ENCODE measurements at places on chromosomes 2 and 18.

DNA sequence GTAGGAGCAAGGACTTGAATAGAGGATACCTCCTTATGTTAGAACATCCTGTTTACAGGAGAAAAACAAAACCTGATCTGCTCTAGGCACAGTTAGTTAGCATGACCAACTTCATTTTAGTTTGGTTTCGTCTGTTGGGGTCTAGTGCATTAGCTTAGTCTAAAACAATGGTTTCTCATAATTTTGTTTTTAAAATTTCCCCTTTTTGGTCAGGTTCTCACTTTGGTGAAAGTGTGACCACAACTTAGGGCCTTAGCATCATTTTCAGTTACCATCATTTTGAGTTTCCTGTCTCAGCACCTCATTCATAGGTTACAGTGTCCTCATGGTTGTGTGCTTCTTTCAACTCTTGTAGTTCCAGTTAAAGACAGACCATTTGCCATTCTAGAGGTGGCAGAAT, 1277.0 kb upstream of the SLC39A10 start:
- DNase-seq = no peak

- DNase-seq = no peak
These were observed 88.0 kb downstream of the KYNU start for GRCh38 chr2:142965443-142965842.

DNA sequence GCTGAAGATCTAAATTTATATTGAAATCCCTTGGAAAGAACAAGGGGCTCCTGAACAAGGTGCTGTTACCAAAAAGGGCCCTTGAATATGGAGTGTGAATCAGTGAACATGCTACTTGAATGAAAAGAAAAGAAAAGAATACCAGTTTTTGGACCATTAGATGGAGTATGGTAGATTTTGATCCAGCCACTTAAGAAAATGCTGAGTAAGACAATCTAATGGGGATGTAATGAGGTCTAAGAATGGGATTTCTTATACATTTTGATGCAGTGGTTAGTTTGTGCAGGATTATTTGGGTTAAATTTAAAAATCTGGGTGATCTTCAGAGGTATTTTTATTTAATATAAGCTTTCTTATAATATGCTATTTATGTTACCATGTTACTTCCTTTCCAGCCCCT, 2003.0 kb upstream of the LRRTM1 start:
- DNase-seq = no peak

GRCh38 chr2:78811955-78812610, 213.4 kb upstream of the REG3G start:
- no peak for DNase-seq

- DNase-seq = no peak
These were observed 48.4 kb upstream of the RMP24 start for GRCh38 chr18:35923939-35924684.

- DNase-seq = no peak
These were observed 55.5 kb downstream of the CRACDL start for GRCh38 chr2:98880266-98881152.

DNA sequence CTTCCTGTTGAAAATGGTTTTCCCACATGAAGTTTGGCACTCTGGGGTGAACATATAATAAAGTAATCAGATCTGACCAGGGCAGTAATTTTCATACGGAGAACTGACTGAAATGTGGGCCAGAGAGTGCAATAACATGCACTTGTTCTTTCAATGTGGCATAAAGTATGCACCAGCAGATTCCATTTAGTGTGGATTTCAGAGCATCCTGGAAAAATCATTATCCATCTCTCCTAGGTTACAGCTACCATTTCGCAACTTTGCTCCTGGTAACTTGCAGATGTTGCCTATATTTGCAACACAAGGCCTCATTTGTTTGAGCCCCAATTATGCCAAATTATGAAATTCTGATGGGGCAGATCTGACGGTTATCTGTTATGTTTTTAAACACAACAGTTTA, 55.4 kb downstream of the COLEC12 start:
- DNase-seq = no peak

- no peak for DNase-seq
These were observed 127.0 kb downstream of the ST6GAL2 start for GRCh38 chr2:106758901-106759497.

DNA sequence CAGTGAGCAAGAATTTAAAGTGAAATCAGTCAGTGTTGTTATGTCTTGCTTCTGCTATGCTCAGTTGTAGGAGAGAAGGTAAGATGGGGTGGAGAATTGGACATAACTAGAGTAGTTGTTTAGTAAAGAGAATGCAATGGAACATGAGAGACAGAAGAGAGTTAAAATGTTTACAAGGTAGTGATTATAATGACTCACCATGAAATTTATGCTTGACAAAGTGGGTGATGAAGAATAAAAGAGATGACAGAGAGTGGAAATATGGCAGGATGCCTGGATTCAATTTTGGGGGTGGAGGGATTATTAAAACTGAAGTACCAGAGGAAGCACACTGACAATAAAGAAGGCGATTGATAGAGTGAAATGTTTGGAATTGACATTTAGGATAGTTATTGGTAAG, 10.6 kb downstream of the SCG2 start:
- no peak for DNase-seq

- no peak for DNase-seq
These were observed 46.8 kb downstream of the MYO3B start for GRCh38 chr2:170224692-170225294.

GRCh38 chr18:38930881-38931753, 1365.5 kb upstream of the CELF4 start:
- no peak for DNase-seq

DNA sequence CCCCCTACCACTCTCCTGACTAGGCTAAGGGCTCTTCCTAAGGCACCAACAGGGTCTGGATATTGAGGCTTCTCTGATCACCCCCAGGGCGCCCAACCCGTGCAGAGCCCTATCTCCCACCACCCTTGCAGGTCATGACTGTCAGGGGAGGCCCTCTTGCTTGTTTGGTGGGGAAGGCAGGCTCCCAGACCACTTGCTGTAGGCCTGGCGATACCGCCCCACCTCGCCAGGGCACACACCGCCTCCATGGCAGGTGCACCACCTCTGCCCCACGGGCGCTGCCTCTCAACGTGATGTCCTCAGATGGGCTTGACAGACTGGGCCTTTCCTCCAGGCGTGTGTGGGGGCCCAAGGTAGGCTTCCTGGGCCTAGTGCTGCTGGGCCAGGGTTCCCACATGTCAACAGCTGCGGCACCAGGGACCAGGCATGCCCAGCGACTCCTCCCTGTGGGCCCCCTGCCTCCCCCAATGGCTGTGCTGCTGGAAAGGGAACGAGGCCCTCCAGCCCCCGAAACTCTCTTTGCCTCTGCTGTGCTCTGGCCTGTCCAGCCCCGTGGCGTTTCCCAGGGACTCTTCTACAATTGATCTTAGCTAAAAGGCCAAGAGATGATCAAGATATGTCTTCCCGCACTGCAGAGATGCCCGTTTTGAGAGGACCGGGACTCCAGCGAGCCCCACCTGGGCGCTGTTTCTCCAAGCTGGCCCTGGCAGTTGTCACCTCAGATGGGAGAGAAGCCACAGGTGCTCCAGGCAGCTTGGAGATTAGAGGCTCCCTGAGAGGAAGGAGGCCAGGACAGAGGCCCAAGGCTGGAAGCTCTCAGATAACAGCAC, 7.5 kb downstream of the NPPC start:
- DNase-seq = no peak

GRCh38 chr2:78817430-78817829, 208.1 kb upstream of the REG3G start:
- no peak for DNase-seq

DNA sequence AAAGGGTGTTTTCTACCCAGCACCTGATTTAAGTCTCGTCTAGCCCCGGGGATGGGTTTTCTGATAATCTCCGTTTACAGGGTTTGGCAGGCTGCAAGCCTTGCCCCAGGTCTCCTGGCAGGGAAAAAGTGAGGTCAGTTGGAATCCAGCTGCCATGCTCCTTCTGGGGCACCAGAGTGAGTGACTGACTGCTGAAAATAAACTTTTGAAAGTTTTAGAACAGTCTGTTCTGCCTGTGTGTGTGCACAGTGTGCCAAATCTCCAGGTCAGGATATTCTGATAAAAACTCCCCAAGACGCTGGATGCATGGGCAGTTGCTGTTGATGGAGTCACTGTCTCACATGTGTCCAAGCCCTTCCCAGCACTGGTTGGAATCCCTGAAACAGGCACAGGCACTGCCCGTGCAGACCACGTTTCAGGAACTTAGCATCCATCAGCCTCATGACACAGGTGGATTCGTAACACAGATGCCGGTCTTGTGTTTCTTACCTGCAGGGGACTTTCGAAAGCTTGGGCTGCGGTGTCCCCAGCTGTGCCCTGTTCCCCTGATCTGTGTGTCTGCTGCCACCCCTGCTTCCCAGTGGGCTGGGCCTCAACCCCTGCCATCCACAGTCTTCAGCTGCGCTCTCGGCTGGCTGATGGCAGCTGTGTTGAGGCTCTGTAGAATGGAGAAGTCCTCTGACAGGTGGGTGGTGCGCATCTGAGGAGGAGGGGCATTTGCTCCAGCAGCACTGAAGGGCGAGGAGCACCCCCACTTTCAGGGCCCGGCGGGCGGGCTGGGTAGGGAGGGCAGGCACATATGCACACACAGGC, 65.0 kb downstream of the SH3RF3 start:
- DNase-seq = no peak

- no peak for DNase-seq
These were observed 550.6 kb downstream of the DSC3 start for GRCh38 chr18:30491815-30492551.

DNA sequence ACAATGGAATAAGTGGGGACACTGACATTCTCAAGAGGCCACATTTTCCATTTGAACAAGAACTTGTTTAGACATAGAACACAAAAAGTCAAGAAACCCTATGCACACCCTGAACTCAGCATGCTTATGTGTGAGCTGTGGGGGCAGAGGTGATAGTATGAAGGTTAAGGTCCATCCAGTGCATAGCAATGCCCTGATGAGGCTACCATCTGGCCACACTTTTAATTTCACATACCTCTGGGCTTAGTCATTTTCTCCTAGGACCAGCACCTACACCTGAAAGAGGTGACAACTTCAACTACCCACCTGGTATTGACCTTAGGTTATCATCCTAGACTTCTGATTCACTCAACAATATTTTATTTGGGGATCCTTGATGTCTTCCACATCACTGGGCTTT, 139.8 kb downstream of the PIK3C3 start:
- no peak for DNase-seq

- DNase-seq = no peak
These were observed 255.3 kb downstream of the THSD7B start for GRCh38 chr2:137020452-137021196.

DNA sequence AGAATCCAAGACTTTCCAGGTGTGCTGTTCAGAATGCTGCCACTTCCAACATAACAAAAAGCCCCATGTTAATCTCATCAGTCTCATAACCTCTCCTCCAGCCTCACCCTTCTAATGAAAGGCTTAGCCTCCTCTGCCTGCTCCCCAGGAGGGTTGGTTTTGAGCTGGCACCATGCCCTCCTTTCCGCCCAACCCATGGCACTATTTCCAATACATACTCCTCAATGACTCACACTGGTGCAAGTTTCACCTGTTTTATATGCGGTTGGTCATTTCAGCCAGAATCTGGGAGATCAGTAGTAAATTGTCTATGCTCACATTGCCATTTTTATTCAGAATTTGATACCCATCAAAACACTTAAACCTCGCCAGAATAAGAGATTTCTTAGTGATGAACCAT, 157.6 kb upstream of the NRP2 start:
- no peak for DNase-seq

GRCh38 chr18:56390626-56391025, 247.8 kb downstream of the TXNL1 start:
- no peak for DNase-seq

Data from stimulated activated CD8-positive, alpha-beta memory T cell treated with anti-CD3 and anti-CD28 coated beads, Interleukin-7, amount 100 ng/mL, for 4 hours (primary cell).